ENCODE measurements at places on chromosomes 1 and 21. TPM values are rescaled to one million over a fixed set of nuclear protein-coding genes. Genes with fewer than 3 reads are reported as not detected.

Gene EFNA3
- 15.7 TPM for total RNA-seq

- H3K4me1 ChIP-seq = no peaks in the 10 kb centered on the region
- no peaks in the 10 kb centered on the region for H3K27me3 ChIP-seq
- H3K36me3 ChIP-seq = no peaks in the 10 kb centered on the region
- H3K4me3 ChIP-seq = no peak overlapping the region
- H3K27ac ChIP-seq = no peak overlapping the region
- no peak for DNase-seq
Observed at GRCh38 chr1:14693949-14694348, 95.5 kb downstream of the KAZN start.

Gene ZBTB21
- 1.2 TPM for total RNA-seq

DNA sequence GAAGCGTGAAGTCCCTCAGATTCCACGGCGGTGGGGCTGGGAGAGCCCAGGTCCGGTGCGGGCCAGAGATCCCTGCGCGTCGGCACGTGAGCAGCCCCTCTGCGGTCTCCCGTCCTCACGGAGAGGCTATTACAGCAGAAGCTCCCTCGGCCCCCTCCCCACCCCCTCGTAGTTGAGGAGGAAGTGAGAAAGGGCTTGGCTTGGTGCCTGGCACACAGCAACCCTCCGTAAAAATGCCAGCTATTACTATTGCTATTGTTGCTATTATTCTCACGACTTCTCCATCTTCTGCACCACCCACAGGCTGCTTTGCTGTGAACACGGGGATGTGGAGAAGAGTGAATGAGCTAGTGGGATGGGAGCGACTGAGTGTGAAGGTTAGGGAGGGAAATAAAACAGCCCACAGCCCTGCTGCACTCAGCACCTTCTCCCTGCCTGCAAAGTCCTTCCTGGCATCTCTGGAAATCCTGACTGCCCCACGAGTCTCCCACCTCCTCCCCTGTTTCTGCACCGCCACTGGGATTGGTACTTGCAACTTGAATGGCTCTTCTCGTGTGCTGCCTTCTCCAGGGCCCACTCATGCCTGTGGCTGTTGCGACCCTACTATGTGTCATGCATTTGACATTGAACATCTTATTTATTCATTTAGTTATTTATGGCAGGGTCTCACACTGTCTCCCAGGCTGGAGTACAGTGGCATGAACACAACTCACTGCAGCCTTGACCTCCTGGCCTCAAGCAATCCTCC is 26.6 kb downstream of the ZBTB18 start:
- no peaks in the 10 kb centered on the region for H3K36me3 ChIP-seq
- no peak overlapping the region for H3K27ac ChIP-seq
- H3K4me1 ChIP-seq = peaks cover 13% of the 10 kb centered on the region
- no peak overlapping the region for H3K4me3 ChIP-seq
- no peak for DNase-seq
- H3K27me3 ChIP-seq = no peaks in the 10 kb centered on the region

GRCh38 chr1:9413071-9413876 is 120.6 kb downstream of the SPSB1 start:
- DNase-seq = no peak
- peaks cover 8% of the 10 kb centered on the region for H3K4me1 ChIP-seq
- H3K36me3 ChIP-seq = no peaks in the 10 kb centered on the region

DNA sequence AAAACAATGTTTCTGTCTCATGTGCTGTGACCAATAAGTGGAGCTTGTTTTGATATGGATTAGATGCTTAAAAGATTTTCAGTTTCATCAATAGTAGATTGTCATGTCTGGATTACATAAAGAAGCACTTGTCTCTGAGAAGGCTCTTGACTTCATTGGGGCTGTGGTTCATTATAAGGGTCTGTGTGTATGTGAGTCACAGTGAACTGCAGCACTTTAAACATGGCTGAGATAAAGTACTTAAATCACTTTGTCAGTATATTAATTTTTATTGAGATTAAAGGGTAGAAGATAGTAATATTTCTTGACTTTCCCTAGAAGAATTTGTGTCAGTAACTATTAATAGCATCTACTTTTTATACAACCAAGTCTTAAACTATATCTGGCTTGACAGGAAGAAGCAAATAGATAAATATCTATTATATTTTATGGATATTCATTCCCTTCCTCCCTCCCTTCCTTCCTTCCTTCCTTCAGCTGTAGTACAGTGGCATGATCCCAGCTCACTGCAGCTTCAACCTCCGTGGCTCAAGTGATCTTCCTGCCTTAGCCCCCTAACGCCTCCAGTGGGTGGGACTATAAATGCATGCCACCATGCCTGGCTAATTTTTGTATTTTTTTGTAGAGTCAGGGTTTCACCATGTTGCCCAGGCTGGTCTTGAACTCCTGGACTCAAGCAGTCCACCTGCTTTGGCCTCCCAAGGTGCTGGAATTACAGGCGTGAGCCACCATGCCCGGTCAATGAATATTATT is 48.8 kb downstream of the ZFYVE9 start:
- H3K27ac ChIP-seq = no peak overlapping the region
- DNase-seq = no peak
- H3K27me3 ChIP-seq = no peaks in the 10 kb centered on the region
- H3K4me3 ChIP-seq = no peak overlapping the region
- H3K4me1 ChIP-seq = no peaks in the 10 kb centered on the region

Gene DHCR24
- 122 TPM for total RNA-seq

Gene LCA5L
- total RNA-seq = not detected

DNA sequence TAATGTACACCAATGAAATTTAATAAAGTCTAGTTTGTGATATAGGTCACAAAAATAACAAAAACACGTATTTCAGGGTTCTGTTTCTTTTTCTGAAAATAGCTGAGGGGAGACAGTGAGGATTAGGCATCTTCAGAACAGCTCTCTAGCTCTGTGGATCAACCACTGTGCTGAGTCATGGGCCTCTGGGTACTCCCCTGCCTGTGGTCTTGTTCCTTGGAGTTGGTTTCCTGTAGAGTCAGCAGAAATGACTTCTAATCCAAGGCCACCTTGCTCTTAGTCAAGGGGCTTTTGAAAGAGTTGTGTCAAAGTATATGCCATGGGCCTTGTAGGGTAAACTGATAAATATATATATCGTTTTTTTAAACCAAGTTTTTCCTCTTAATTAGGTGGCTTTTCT is 141.8 kb upstream of the ZRANB2 start:
- no peaks in the 10 kb centered on the region for H3K4me1 ChIP-seq
- H3K27ac ChIP-seq = no peak overlapping the region
- H3K27me3 ChIP-seq = no peaks in the 10 kb centered on the region
- H3K36me3 ChIP-seq = no peaks in the 10 kb centered on the region
- H3K4me3 ChIP-seq = no peak overlapping the region

DNA sequence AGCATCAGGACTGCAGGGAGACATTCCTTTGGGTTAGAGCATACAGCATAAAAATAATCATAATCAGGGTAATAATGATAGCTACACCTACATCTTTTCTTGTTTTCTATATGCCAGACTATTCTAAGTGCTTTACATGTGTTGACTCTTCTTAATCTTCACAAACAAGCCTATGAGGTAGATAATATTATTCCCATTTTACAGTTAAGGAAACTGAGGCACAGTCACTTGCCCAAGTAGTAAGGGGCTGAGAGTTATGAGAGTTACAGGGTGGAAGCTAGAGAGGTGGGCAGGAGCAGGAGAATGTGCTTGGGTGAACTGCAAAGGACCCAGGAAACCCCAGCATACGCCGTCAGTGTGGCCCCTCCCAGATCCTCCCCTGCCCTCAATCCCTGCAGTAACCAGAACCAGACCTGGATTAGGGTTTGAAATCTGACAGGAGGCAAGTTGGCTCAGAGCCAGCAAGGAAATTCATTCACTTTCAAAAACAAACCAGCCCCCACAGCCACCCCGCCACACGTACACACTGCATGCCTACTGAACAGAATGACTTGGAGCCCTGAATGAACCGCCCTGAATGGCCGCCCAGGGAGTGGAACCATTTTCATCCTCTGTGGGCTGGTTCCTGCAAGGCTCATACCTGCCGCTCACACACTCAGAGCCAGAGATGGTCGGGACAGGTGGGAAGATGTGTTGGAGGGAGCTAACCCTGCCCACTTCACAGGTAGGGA is 126.1 kb downstream of the TRABD2B start:
- no peaks in the 10 kb centered on the region for H3K27me3 ChIP-seq
- no peak for DNase-seq
- H3K27ac ChIP-seq = no peak overlapping the region
- H3K4me1 ChIP-seq = peaks cover 10% of the 10 kb centered on the region

Gene DNM3
- total RNA-seq = 0.51 TPM

Gene KCNJ15
- total RNA-seq = not detected

GRCh38 chr1:76951153-76951552 is 83.9 kb downstream of the ST6GALNAC5 start:
- no peak overlapping the region for H3K4me3 ChIP-seq
- no peaks in the 10 kb centered on the region for H3K36me3 ChIP-seq
- no peak for DNase-seq
- H3K27me3 ChIP-seq = no peaks in the 10 kb centered on the region
- no peaks in the 10 kb centered on the region for H3K4me1 ChIP-seq
- no peak overlapping the region for H3K27ac ChIP-seq

Gene KLF17
- not detected for total RNA-seq

DNA sequence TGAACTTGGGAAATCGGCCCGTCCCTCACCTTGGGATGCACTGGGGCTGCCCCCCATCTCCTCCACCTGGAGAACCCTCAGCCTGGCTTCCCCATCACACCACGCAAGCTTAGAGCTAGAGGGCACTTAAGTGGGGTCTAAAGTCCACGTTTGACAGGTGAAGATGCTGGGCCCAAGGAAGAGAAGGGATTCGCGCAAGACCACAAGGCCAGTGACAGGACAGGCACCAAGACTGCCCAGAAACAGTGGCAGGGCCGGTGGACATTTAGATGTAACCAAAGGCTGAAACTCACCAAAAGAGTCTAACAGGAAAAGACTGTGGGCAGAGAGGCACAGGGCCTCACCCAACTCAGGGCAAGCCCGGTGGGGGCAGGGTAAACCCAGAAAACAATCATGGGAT is 130.8 kb upstream of the EDN2 start:
- no peak overlapping the region for H3K4me3 ChIP-seq
- no peak overlapping the region for H3K27ac ChIP-seq
- H3K27me3 ChIP-seq = no peaks in the 10 kb centered on the region
- no peaks in the 10 kb centered on the region for H3K36me3 ChIP-seq
- H3K4me1 ChIP-seq = peaks cover 6% of the 10 kb centered on the region

Gene HSPG2
- total RNA-seq = not detected
